Pulmonary artery endothelial cell (primary cell): ENCODE measurements at places on chromosomes 2 and 18.

DNA sequence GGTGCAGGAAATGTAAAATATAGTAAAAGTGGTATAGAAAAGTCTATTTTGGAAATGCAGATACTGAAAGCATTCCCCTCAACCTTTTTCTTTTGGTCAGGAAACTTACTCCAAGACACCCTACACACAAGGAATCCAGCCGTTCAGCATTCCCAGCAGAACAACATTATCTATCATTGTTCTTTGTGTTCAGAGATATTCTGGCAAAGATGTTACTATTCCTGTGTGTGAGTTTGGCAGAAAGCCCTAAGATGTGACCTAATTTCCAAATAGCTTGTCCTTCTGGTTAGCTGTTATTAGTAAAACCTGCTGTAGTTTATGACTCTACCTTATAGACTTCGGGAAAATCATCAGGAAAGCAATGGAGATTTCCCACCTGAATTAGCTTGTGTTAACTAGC is 78.1 kb upstream of the PELI1 start:
- no peak for DNase-seq

DNA sequence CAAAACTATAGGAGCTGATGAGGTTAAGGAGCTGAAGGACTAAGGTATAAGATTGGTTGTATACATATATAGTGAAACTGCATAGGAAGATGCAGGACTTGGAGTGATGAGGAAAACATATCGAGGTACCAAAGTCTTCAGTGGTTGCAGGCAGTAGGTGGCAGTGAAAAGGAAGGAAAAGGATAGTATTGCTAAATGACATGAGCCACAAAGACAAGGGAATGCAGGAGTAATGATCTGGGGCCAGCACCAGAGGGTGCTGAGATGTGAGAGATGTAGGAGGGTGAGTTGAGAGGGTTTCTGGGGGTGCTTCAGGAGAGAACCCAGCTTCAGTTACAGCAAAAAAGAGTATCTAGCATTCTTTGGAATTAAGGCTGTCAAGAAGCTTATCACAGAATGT is 172.2 kb upstream of the MYO3B start:
- DNase-seq, result no peak

GRCh38 chr2:103868396-103868795 is 985.5 kb upstream of the POU3F3 start:
- no peak for DNase-seq

DNA sequence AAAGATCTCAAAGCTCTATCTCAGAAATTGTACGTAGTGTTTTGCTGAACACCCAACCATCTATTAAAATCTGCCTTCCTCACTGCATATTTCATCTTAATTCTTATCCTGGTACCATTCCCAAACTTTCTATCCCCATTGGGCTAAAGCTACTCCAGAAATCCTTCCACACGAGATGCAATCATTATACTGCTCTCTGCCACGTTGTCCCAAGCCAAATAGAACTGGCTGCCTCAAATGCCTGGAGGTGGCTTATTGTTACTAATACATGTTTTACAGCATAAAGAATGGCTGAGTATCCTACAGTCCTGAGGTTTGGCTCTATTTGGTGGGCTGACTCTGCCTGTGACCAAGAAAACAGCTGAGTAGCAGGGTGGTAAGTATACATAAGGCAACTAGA is 306.0 kb upstream of the ACVR2A start:
- DNase-seq, result no peak

- DNase-seq, result no peak
Observed at GRCh38 chr2:166179201-166179600, 51.4 kb upstream of the SCN1A start.

- peak; percentile 36 for DNase-seq
Observed at GRCh38 chr2:46748735-46749531, 166.7 kb downstream of the MCFD2 start.

DNA sequence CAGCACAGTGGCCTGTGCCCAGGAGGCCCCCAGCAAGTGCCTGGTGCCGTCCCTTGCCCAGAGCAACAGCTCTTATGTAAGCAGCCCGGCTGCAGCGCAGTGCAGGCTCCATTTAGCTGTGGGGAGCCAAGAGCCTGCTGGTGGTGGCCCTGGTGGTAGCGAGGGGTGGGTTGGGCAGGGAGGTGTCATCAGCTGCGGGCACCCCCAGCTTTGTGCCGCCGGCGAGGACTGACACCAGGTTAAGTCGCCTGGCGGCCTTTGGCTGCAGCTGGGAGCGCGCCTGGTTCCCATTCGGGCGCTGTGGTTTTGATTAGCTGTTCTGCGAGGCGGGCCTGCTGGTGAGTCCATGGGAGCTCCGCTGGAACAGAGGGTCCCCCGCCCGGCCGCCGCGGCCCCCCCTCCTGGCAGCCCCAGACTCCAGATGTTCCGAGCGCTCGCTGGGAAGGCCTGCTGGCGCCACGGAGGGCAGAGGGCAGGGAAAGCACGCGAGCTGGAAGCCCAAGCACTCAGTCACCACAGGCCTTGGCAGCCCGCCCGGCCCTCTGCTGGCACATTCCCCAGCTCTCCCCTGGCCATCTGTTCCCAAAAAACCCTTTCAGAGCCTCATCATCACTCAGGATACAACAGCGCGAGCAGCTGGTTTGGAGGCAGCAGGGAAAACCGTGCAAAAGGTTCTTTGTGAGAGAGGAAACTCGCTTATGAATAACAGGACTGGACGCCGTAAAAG is 18.4 kb downstream of the ATOH8 start:
- peak; percentile 98 for DNase-seq

GRCh38 chr2:11056614-11057013 is 98.7 kb upstream of the SLC66A3 start:
- no peak for DNase-seq
